ENCODE measurements at places on chromosomes 11 and 22. TPM values are rescaled to one million over a fixed set of nuclear protein-coding genes. Genes with fewer than 3 reads are reported as not detected.

Gene OR52E5
- total RNA-seq, result not detected

Gene GLYAT
- not detected for total RNA-seq

Gene EHF
- total RNA-seq, result not detected

Gene MYO18B
- total RNA-seq, result 1.1 TPM

Gene CLMP
- total RNA-seq, result 0.26 TPM

Gene SLC15A3
- 3.7 TPM for total RNA-seq

Gene RIC3
- total RNA-seq, result 8.2 TPM

Gene SAA1
- not detected for total RNA-seq

Gene ST14
- not detected for total RNA-seq

Gene EMSY
- total RNA-seq, result 26.9 TPM

Gene SPTBN2
- total RNA-seq, result 0.08 TPM

Gene ARFIP2
- 40.7 TPM for total RNA-seq

Gene TCN1
- not detected for total RNA-seq

Gene ENDOD1
- total RNA-seq, result 11.8 TPM

Gene FGF3
- total RNA-seq, result not detected

Gene ACAT1
- 34.3 TPM for total RNA-seq

Gene B4GALNT4
- 2.5 TPM for total RNA-seq

Gene ALDH3B2
- total RNA-seq, result not detected

Gene GRAMD1B
- total RNA-seq, result 30.1 TPM

Gene MUC6
- not detected for total RNA-seq

Gene CYP2D6
- 3.4 TPM for total RNA-seq

Gene CRKL
- 73.0 TPM for total RNA-seq

Gene TNRC6B
- total RNA-seq, result 68.5 TPM

Gene SLC29A2
- total RNA-seq, result 16.0 TPM

Gene ZP1
- total RNA-seq, result not detected

Gene SH3BP1
- total RNA-seq, result 146 TPM

Gene MRGPRF
- total RNA-seq, result not detected

Gene APOL5
- total RNA-seq, result not detected

Gene ASRGL1
- 8.0 TPM for total RNA-seq

Gene OR8D1
- not detected for total RNA-seq

Gene PKDREJ
- not detected for total RNA-seq

Gene MRE11
- 30.2 TPM for total RNA-seq

Gene OR4A16
- not detected for total RNA-seq

Gene C11orf86
- total RNA-seq, result not detected

Gene OR51Q1
- total RNA-seq, result not detected

Gene CDPF1
- total RNA-seq, result 8.8 TPM

Gene A4GALT
- total RNA-seq, result 0.10 TPM

Gene KIAA1671
- 13.6 TPM for total RNA-seq

Gene STK33
- total RNA-seq, result 0.83 TPM

Gene SLC37A4
- 20.0 TPM for total RNA-seq

Gene MMP26
- total RNA-seq, result not detected

Gene ST3GAL4
- total RNA-seq, result 6.1 TPM

Gene NDUFS3
- total RNA-seq, result 88.9 TPM

Gene LARGE1
- total RNA-seq, result 0.60 TPM
